ENCODE measurements at places on chromosomes 11 and 22.
A peak's percentile ranks its signal among the peaks of the same experiment; 100 is the strongest.

GRCh38 chr11:112280268-112281126 lies 19.8 kb upstream of the PLET1 start:
- DNase-seq, result peak; percentile 50

- no peak for DNase-seq
Observed at GRCh38 chr22:46229701-46230100, 20.4 kb downstream of the CDPF1 start.

GRCh38 chr11:1461826-1462697 lies 24.5 kb downstream of the MOB2 start:
- DNase-seq, result no peak

GRCh38 chr11:92246630-92247029 lies 22.0 kb downstream of the FAT3 start:
- no peak for DNase-seq

- DNase-seq, result no peak
Observed at GRCh38 chr11:61499816-61500491, 8.6 kb upstream of the LRRC10B start.

- no peak for DNase-seq
Observed at GRCh38 chr11:72652873-72653630, 21.2 kb downstream of the PDE2A start.

DNA sequence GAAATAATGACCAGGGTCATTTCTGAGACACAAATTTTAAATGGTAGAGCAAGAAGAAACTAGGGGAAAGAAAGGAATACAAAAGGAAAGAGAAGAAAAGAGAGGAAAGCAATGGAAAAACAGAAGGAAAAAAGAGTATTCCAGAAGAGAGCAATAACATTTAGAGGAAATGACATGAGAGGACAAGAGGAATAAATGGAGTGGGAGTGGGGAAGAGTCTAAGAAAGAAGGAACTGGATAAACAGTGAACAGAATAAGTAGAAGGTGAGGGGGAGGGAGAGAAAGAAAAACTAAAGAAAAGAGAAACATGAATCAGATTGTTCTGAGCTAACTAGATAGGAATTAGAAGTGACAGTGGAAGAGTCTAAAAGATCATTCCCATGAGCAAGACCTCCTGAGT lies 28.4 kb downstream of the PRDM10 start:
- DNase-seq, result no peak

DNA sequence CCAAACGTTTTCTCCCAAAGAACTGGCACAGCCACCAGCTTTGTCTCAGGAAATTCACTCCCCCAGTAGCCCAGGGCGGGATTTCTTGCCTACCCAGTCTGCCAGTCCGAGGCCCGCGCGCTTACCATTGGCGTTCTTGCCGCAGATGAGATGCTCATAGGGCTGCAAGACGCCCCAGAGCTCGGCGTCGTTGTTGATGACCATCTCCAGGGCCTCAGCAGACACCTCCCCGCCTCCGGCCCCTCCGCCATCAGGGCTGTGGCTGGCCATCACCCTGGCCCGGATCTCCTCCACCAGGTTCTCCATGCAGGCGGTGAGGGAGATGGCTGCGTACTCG lies 1.3 kb downstream of the ABTB2 start:
- no peak for DNase-seq

DNA sequence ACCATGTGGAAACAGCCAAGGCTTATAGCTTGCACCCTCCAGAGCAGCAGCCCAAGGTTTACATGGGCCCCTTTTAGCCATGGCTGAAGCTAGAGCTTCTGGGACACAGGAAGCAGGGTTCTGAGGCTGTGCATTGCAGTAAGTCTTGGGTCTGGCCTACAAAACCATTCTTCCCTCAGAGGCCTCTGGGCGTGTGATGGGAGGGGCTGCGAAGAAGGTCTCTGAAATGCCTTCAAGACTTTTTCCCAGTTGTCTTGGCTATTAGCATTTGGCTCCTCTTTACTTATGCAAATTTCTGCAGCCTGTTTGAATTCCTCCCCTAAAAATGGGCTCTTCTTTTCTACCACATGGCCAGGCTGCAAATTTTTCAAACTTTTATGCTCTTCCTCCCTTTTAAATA lies 109.5 kb downstream of the BBOX1 start:
- DNase-seq, result no peak

DNA sequence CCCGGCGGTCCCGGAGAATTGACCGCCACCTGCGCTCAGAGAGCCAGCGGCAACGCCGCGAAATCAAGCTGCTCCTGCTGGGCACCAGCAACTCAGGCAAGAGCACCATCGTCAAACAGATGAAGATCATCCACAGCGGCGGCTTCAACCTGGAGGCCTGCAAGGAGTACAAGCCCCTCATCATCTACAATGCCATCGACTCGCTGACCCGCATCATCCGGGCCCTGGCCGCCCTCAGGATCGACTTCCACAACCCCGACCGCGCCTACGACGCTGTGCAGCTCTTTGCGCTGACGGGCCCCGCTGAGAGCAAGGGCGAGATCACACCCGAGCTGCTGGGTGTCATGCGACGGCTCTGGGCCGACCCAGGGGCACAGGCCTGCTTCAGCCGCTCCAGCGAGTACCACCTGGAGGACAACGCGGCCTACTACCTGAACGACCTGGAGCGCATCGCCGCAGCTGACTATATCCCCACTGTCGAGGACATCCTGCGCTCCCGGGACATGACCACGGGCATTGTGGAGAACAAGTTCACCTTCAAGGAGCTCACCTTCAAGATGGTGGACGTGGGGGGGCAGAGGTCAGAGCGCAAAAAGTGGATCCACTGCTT lies 25.5 kb downstream of the GNAZ start:
- no peak for DNase-seq

- DNase-seq, result no peak
Observed at GRCh38 chr11:86497310-86497709, 122.6 kb downstream of the CCDC81 start.

GRCh38 chr22:19480173-19480568 lies 451 bp downstream of the CDC45 start:
- no peak for DNase-seq

GRCh38 chr22:42621505-42622002 lies 6.9 kb upstream of the POLDIP3 start:
- no peak for DNase-seq

GRCh38 chr22:23790819-23791737 lies 4.3 kb downstream of the SMARCB1 start:
- DNase-seq, result no peak

GRCh38 chr11:131425285-131425684 lies 54.9 kb downstream of the NTM start:
- no peak for DNase-seq

DNA sequence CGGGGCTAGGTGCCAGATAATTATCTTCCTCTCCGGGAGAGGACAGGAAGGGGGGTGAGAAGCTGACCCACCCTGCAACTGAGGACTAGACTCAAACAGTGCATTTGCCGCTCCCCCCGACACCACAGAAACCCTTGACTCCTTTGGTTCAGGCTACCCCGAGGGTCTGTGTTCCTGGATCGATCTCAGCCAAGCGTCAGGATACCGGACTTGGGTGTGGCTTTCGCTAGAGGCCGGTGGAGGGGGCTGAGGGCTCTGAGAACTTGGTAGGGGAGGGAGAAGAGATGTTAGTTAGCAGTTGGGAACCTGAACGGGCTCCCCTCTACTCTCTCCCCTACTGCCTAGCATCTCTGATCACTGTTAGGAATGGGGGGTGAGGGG lies 840 bp downstream of the SEZ6L start:
- DNase-seq, result no peak

DNA sequence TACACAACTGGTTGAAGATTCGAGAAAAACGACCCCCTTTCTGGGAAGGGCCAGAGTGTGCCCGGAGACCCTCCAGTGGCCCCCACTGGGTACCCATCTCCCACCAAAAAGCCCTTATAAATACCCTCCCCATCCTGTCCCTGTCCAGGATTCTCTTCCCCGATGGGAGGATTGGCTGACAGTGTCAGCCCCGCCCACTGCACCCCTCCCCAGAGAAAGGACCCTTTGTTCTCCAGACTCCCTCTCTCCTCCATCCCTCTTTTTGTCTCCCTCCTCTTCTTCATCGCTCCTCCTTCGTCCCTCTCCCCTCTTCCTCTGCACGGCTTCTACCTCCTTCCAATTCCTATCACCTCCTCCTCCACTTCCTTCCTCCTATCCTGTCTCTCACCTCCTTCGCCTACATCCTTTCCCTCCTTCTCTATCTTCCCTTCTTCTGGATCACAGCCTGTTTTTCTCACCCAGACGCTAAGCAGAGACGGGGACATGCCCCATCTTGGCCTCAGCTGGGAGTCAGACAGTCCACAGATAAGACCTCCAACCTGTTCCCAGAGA lies 13.3 kb upstream of the MEN1 start:
- no peak for DNase-seq

GRCh38 chr22:23384431-23384830 lies 195.7 kb downstream of the IGLL1 start:
- DNase-seq, result no peak

GRCh38 chr11:58830673-58831301 lies 13.7 kb downstream of the GLYATL2 start:
- no peak for DNase-seq

DNA sequence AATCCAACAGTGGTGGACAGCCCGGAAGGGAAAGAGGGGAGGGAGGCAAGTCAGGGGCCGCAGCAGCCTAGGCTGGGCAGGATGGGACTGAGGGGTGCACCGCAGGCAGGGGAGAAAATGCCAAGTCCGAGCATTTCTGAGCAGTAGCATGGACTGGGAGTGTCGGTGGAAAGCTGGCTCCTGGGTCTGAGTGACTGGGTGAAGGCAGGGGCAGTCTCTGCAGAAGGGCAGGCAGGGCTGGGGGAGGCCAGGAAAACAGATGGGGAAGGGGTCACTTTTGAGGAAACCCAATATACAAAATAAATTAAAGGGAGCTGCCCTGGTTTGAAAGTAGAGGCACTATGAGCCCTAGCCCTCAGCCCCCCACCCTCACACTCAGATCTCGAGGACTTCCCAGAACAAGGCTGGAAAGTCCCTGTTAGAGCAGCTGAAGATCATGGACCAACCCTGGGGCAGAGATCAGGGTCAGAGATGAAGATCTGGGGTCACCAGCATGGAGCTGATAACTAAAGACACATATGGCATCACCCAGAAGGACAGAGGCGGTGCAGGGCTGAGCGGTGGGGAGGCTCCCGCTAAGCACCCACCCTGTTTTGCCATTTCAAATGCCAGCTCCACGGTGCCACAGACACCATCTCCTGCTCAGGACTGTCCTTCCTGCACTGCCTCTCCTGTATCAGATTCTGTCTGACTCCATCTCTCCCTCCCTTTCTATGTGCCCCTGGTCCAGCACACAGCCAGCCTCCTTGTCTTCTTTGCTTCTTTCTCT lies 32.4 kb upstream of the ETS1 start:
- DNase-seq, result no peak

GRCh38 chr11:108961095-108961494 lies 296.2 kb downstream of the DDX10 start:
- DNase-seq, result no peak

DNA sequence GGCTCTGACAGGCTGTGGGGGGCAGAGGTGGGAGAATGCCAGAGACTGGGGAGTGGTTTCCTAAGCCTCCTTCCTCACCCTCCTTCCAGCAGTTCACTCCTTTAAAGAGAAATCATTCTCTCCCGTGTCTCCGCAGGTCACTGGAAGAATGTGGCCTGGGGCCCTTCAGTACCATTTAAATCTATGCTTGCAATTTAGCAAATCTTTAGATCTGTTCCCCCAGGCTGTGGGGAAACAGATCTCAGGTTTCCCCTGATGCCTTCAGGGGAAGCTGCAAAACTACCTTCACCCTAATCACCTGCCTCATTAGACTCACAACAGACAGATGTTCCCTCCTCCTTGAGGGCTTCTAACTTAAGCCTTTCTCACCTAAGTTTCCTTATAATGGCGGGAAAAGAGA lies 55.3 kb downstream of the KIRREL3 start:
- DNase-seq, result no peak

- no peak for DNase-seq
Observed at GRCh38 chr11:104113541-104113940, 50.4 kb downstream of the PDGFD start.

DNA sequence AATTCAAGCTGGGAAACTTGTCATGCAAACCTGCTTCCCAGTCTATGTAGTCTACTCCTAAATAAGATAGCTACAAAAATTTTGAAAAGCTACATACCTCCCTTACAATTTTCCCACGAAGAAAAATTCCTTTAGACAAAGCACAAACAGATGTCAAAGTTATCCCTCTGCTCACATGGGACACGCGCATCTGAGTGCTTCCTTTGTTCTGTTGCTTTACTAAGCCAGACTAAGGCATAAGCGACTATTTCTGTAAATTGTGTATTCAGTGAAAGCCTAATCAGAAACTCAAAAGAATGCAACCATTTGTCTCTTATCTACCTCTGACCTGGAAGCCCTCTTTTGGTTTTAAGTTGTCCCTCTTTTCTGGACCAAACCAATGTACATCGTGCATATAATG lies 583.7 kb upstream of the B3GAT1 start:
- DNase-seq, result no peak

DNA sequence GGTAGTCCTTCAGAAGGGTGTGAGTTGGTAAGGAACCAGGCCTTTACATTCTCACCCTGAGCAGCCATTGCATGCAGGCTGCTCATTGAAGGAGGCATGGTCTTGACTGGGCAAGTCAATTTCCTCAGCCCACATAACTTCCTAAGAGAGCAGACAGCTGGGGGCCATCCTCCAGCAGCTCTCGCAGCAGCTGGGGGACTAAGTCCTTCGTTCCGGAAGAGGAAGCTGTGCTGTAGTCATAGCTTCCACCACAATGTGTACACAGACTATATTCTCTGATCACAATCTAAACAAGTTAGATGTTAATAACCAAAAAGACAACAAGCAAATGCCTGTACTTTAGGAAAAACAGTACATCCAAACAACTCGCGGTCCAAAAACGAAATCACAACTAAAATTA lies 30.1 kb upstream of the MPPED1 start:
- DNase-seq, result peak; percentile 18

GRCh38 chr11:2443881-2444820 lies at the start of gene TRPM5:
Gene TRPM5, minus strand, starts transcription at chr11:2444514. Its CDS starts 21,478 bp downstream, at chr11:2423036.
- peak; percentile 60 for DNase-seq

DNA sequence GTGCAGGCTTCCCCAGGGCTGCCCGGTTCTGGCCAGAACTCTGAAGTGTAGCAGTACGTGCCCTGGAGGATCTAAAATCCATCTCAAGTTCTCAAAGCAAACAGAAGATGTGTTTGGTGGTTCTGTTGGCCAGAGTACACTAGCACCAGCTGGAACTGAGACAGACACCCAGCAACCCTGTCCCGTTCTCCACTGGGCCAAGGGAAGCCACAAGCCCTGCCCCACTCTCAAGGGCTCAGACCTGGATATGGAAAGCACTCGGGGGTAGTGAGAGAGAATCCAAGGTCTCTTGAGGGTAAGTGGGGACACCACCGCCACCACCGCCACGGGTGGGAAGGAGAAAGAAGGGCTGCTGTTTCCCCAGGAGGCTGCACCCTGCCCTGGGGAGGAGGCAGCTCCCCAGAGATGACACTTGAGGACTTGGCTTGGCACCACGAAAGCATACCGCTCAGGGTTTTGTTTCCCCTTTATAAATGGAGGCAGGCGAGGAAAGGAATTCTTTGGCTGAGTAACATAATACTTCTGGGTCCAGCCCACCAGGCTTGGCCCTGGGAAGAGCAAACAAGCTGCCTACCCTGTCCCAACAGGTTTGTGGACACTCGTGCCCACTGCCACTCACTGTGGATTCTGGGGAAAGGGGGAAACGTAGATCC lies 56.1 kb upstream of the POU2AF1 start:
- no peak for DNase-seq

GRCh38 chr11:134661660-134662059 lies 249.6 kb upstream of the B3GAT1 start:
- DNase-seq, result no peak

GRCh38 chr22:36160499-36160942 lies at the start of gene APOL3:
Gene APOL3, minus strand, starts transcription at chr22:36160755. Its CDS starts 11,700 bp downstream, at chr22:36149055.
- DNase-seq, result peak; percentile 18

GRCh38 chr11:92295175-92296137 lies 70.8 kb downstream of the FAT3 start:
- no peak for DNase-seq

GRCh38 chr11:125100136-125100535 lies 11.3 kb downstream of the TMEM218 start:
- no peak for DNase-seq

Data from T-helper 22 cell (primary cell).